T follicular helper cell (primary cell): ENCODE measurements at places on chromosomes 1 and 21.

DNA sequence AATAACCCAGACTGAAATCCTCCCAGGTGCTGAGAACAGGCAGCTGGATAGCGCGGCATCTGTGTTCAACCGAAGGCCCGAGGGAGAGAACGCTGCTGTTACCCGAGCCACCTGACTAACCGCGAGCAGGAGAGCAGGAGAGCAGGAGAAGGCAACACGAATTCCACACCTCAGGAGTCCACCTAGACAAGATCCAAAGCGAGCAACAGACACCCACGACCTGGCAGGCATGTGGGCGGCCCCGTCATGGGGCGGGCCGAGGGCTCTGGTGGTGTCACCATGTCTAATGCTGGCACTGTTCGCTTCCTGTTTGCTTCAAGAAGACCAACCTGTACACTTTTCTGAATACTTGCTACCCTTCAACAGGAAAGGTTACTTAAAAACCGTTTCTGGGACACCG lies 20.9 kb upstream of the SPATC1L start:
- DNase-seq: no peak

DNA sequence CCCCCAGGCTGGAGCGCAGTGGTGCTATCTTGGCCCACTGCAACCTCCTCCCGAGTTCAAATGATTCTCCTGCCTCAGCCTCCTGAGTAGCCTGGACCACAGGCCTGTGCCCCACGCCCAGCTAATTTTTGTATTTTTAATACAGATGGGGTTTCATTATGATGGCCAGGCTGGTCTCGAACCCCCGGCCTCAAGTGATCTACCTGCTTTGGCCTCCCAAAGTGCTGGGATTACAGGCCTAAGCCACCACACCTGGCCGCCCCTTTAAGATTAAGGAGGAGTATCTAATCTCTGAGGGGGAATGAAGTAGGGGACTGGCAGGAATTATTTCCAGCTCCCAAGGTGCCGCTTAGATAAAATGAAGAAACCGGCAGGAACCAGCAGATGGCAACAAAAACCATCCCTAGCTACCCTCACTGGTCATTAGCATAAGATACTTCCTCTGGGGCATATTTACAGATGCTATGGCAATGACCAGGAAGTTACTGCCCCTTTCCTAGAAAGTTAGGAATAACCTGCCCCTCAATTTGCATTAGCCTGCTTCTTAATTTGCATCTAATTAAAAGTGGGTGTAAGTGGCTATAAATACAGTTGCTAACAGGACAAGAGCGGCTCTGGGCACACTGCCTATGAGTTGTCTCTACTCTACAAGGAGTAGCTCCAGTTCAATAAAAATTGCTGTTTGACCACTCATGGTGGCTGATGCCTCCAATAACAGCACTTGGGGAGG lies 7.1 kb upstream of the NSUN4 start:
- no peak for DNase-seq

GRCh38 chr21:44767834-44768831 lies 33.5 kb downstream of the UBE2G2 start:
- DNase-seq: no peak

DNA sequence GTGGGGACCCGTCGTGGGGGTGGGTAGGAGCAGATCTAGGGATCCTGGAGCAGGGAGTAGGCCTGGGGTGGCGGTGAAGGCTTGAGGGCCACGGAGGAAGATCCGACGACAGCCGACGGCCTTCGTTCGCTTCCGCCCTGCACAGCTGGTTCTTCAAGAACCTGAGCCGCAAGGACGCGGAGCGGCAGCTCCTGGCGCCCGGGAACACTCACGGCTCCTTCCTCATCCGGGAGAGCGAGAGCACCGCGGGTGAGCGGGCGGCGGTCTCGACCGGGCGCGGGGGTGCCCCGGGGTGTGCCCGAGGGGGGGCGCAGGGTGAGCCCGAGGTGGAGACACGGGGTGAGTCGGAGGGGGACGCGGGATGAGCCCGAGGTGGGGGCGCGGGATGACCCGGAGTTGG lies 16.5 kb upstream of the HDAC1 start:
- DNase-seq: no peak

DNA sequence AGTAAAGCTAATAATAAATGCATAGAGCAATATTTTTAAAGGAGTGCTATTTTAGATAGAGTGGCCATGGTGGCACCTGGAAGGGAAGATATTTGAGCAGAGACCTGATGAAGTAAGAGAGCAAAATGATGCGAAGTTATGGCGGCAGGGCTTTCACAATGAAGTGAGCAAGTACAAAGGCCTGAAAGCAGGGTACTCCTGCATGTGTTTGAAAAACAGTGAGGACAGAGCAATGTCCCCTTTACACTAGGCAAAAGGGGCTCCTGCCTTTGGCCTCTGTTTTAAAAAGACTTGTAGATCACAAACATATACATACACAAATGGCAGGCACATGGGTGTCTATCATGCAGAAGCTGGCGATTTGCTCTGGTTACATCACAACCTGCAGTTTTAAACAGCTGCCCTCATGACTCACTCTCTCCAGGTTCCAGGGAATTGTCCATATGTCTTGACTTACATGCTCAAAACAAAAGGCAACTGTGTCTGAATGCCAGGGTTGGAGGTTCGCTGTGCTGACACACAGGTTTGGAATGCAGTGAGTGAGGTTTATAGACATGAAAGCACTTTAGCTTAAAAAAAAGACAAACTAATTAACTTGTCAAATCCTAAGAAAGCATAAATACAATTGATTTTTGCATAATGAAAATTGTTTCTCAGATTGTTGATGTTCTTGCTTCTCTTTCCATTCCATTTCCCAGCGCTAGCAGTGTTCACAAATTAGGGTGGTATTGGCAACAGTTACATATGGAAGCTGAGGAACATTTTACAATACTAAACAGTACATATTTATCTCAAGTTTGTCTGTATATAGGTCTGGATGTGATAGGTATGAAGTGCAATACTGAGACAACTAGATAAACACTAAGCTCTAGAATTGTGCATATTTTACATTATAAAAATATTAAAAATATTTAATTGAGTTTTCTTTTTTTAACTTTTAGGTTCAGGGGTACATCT lies 313.9 kb downstream of the BARHL2 start:
- DNase-seq: no peak

DNA sequence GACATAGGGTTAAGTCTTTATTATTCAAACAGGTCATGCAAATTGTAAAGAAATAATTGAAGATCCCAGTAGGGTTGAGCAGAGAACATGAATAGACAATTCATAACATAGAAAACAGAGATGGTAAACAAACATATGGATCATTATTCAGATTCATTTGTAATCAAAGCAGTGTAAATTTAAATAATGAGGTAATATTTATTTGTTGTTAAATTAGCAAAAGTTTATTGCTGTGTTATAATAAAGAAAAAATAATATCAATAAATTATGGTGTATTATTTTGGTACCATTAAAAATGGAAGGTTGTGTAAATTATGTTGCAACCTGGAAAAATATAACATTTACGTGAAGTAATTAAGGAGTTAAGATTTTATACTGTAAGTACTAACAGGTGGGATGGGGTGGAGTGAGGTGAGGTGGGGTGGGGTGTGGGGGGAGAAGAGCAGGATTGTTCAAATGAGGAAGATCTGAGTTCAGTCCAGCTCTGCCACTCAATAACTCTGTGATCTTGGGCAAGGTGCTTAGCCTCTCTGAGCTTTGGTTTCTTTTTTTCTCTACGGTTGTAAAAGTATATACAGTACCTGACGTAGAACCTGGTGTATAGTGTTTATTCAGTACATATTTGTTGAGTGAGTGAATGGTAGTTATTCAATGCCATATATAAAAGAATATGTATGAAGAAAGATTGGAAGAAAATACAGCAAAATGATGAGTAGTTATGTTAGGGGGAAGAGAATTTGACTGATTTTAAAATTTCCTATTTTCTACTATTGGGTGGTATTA lies 140.3 kb upstream of the KIF26B start:
- DNase-seq: no peak

DNA sequence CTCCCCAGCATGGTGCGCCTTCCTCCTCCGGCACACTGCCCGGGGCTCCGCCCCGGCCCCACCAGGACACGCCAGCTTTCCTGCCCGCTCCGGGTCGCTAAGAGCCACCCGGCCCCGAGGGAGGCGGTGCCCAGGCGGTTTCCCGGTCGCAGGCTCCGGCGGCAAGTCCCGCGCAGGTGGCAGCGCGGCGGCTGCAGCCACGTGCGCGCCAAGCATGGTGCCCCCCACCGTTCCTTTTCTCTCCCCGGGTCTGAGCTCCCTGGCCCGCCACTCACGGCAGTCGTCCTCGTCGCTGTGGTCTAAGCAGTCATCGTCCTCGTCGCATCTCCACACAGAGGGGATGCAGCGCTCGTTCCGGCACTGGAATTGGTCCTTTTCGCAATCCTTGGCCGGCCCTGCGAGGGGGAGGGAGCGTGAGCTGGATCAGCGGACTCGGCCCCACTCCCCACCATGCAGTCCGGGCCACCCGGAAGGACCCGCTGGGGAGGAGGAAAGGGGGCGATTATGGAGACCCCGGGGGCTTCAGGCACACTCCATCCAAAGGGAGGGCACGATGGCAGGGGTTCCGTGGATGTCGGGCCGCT lies 1.2 kb downstream of the LRP8 start:
- DNase-seq: no peak

DNA sequence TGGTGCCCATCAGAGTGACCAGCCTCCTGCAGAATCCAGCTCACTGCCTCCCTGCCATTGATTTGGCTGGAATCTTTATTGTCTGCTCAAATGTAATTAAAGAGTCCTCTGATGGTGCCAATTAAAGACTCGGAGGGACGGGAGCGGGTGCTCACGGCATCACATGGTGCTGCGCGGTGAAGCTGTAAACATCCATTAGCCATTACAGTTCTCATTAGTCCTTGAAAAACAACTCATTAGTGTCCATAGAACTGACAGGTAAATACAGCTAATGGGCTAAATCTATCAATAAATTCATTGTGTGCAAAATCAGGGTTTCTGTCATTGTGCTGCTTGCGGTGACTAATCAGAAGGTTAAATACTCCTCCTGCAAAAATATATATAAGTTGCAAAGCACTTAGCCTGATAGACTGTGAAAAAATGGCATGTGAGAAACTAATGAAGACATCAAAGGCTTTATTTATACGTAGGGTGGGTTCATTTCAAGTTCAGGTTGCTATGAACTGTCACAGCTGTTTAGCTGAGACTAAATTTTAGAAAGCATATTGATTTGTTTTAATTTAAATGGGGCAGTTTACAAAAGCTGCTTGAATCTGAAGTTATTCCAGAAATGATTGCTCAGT lies 289.8 kb upstream of the POU3F1 start:
- DNase-seq: no peak

GRCh38 chr1:40833979-40834378 lies 28.2 kb downstream of the CITED4 start:
- no peak for DNase-seq

GRCh38 chr21:33403786-33404585 lies 773 bp downstream of the IFNGR2 start:
- DNase-seq: no peak

GRCh38 chr21:23968722-23969647 lies 1638.3 kb downstream of the MRPL39 start:
- peak; percentile 57 for DNase-seq

DNA sequence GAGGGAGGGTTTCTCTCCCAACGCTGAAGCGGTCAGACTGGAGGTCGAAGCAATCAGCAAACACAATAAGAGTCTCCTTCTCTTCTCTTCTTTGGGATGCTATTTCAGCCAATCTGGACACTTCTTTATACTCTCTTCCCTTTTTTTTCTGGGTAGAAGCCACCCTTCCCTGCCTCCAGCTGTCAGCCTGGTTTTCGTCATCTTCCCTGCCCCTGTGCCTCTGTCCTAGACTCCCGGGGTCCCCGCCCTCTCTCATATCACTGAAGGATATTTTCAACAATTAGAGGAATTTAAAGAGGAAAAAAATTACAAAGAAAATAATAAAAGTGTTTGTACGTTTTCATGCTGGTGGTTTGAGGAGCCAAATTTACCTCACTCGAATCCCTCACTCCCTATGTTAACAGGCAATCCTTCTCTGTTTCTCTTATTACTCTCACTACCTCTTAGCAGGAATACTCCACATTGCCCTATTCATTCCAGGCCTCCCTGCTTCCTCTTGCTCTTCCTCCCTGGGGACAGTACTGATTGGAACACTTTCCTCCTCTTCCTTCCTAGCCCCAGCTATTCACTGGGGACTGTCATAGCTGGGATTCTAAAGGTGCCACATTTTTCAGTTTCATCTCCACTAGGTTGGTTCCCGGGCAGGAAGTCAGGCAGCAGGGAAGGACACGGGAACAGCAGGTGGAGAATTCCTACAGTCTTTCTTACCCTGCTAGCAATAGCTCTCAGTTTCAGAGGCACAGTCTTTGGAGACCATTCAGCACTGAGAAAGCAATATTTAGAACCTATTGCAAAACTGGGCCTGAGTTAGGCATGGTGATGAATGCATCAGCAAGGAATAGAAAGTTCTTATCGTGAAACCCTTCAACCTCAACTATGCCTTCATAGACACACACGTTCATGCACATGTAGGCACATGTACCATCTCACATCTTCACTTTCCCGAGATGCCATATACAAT lies 288.0 kb downstream of the PBX1 start:
- no peak for DNase-seq

DNA sequence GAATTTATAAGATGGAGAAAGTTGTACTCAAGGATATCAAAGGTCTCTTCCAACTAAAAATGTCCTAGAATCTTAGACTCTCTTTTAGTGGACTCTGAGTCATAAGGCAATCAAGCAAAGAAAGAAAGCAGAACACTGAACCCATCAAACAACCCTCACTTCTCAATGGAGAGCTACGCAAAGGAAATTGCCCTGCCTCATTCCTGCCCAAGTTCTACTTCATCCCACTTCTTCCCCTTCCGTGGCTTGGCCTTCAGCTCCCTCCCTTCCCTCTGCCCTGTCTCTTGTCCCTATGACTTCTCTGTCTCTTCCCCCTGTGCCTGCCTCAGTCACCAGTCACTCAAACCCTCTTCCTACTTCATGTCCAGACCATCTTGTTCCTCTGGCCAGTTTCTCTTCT lies 58.5 kb downstream of the RIMS3 start:
- no peak for DNase-seq

- DNase-seq: no peak
Observed at GRCh38 chr1:237812061-237812460, 78.7 kb downstream of the ZP4 start.

DNA sequence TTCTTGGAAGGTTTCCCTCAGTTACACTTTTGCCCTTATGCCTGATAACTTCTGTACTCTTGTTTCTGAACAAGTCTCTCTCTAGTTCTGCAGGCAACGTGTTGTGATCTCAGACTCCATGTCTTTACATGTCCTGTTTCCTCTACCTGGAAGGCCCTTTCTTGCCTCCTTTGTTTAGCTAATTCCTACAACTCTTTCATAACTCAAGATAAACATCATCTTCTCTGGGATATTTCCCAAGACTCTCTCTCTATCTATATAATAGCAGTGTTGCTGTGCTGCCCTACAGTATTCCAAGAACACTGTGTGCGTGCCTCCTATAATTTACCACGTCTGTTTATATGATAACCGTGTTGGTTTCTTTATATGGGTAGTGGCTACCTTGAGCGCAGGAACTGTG lies 47.8 kb downstream of the CHRM3 start:
- DNase-seq: no peak

- no peak for DNase-seq
Observed at GRCh38 chr1:9476790-9477463, 62.3 kb upstream of the SLC25A33 start.

- DNase-seq: no peak
Observed at GRCh38 chr21:17660862-17661261, 48.2 kb upstream of the BTG3 start.
